ENCODE measurements at places on chromosomes 1 and 21.

- DNase-seq: no peak
Measured at GRCh38 chr1:164466429-164466828, 92.6 kb upstream of the PBX1 start.

DNA sequence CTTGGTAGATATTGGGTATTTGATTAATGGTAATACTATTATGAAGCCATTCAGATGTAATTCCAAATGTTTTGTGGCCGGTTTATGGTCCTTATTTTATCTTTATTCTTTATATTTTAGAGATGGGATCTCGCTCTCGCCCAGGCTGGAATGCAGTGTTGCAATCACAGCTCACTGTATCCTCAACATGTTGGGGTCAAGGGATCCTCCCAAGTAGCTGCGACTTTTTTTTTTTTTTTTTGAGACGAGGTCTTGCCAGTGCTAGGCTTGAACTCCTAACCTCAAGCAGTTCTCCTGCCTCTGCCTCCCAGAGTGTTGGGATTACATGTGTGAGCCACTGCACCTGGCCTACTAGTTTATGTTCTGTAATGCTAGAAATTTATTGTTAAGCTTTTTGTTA lies 4.7 kb downstream of the DDI2 start:
- DNase-seq: no peak

GRCh38 chr1:156487862-156488261 lies 12.7 kb downstream of the MEF2D start:
- DNase-seq: no peak

- no peak for DNase-seq
Measured at GRCh38 chr1:52158218-52158617, 16.3 kb downstream of the ZFYVE9 start.

GRCh38 chr1:164841702-164842465 lies 282.9 kb downstream of the PBX1 start:
- DNase-seq: no peak

DNA sequence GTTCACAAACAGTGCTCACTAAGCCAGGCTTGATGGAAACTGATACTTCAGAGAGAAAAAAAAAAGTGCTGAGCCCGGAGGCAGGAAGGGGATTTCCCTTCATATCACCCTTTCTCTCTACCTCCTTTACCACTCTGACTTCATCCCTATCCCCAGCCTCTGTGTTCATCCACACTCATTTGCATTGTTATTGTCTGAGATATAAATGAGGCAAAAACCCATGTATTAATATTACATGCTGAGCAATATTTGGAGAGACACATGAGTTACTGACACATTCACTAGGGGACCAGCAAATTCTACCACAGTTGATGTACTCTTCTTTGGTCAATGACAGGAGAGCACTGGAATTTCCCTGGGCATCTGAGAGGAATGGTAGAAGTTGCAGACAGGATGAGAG lies 175.8 kb downstream of the TNFSF18 start:
- no peak for DNase-seq

- DNase-seq: no peak
Measured at GRCh38 chr1:193283016-193283415, 96.6 kb upstream of the B3GALT2 start.

DNA sequence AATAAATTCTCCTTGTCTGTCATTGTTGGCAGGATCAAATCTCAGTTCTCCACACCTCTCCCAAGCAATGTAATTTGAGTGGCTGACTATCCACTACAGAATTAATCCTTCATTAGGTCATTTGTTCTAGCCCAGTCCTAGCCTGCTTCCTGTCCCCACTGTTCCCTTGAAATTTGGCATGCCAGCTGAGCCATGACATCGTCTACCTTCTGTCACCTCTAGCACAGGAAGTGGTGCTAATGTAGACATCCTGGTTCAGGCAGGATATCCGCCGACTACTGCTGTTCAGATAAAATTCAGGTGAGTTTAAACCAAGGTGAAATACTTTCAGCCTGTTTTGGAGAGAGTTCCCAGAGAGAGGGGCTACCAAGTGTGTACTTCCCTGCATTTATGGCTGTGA lies 5.9 kb downstream of the CHRM3 start:
- no peak for DNase-seq

- DNase-seq: no peak
Measured at GRCh38 chr1:45718289-45718688, 30.3 kb downstream of the TMEM69 start.

- DNase-seq: no peak
Measured at GRCh38 chr1:219733511-219734174, 120.7 kb upstream of the ZC3H11B start.

DNA sequence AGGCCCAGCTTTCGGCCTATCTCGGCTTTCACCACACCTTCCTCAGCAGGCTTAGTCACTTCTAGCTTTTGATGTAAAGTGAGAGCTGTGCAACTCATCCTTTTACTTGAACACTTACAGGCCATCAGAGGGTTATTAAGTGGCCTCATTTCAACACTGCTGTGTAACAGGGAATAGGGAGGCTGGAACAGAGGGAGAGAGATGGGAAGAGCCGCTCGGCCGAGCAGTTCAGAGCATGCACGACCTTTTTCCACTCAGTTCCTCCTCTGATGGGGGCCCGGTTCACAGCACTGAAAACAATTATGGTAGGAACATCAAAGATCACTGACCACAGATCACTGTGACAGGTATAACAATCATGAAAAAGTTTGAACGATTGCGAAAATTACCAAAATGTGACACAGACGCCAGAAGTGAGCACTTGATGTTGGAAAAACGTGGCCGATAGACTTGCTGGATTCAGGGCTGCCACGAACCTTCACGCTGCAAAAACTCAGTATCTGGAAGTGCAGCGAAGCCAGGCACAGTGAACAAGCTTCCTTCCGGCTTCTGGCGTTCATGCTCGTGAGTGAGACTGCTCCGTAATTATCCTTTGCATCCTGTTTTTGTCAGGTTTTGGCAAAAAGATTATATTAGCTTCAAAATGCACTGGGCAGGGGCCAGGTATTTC lies 28.6 kb downstream of the AGPAT3 start:
- no peak for DNase-seq

DNA sequence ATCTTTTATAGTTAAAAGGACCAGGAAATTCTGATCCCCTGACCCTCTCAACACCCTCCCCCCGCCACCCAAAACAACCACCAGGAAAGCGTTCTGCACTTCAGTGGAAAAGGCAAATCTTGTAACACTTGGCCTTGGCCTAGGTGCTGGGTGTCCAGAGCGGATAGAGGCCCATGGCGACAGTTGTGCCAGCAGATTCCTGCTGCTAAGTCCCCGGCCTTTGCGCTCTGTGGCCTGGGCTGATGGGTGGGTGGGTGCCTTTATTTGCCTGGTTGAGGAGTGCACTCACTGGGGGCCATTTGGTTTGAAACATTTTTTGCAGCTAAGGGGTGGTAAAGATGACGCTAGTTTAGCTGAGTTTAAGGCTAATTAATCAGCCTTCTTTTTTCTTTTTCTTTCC lies 127.9 kb upstream of the ERRFI1 start:
- DNase-seq: no peak

- no peak for DNase-seq
Measured at GRCh38 chr1:109664671-109665070, 3.2 kb upstream of the GSTM2 start.

DNA sequence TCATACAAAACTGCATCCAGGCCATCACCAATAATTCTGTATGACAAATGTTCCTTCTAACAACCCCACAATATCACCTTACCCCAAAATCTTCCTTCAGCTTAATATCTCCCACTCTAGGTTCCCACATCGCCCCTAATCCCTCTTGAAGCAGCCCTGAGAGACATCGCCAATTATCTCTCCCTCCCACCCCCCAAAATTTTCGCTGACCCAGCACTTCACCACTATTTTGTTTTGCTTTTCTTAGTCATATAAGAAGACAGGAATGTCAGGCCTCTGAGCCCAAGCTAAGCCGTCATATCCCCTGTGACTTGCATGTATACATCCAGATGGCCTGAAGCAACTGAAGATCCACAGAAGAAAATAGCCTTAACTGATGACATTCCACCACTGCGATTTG lies 126.3 kb downstream of the ADGRL4 start:
- no peak for DNase-seq

DNA sequence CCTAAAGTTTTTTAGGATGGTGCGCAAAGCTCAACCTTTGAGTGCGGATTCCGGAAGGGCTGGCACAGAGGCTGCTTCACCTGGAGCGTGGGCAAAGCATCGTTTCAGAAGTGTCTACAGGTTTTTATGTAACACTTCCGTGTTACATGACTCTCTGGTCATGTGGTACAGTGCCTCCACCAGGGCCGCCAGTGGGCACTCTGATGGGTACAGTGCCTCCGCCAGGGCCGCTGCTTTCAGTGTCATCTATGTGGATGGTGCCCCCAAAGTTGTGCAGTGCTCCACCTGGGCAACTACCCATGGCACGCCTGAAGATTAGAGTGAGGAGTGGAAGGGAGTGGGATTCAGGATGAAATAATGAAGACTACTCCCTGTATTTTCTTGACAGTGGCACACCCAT lies 101.4 kb upstream of the C1orf174 start:
- DNase-seq: no peak

DNA sequence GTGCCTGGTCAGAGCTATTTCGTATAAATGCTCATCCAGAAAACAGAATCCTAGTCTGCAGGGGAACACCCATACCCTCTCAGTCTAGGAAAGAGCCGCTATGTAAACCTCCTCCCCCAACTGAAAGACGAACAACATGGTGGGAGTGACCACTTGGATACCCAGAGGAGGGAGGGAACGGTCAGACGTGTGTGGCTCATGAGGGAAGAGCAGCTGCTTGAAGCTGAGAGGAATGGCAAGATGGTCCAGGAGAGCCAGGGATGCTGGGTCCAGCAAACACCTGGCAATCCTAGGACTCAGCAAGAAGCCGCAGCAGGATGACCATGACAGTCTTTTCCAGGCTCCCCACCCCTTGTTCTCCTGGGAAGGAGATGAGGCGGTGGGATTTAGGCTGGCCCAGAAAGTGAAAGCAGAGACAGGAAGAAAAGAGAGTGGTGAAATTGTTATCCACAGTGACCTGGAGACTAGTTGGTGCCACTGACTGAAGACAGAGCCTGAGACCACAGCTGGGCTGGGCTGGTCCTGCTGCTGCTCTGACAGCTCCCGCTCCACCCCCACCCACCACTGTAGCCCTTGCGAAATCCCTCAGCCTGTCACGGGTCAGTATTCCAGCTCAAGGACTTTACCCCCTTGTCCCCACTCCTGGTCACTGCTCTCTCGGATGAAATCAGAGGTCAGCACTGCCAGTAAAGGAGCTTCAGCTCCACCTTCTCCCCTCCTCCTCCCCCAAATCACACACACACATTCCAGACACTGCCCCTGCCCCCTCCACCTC lies 3.6 kb downstream of the CERS2 start:
- no peak for DNase-seq

DNA sequence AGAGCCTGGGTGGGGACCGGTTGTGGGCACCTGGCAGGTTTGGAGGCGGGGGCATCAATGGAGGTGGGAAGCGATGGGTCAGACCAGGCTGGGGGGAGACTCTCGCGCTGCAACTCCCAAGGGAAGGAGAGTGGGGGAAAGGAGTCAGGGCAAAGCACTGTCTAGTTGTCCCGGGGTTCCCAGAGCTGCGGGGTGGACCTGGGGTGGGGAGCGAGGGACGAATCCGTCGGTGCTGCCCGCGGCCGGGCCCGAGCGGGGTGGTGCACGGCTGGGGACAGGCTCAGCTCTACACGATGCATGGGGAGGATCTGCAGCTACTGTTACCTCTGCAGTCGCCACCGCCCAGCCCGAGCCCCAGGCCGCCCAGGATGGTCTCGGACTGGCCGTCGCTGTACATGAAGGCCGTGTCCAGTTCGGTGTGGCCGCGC lies 427 bp downstream of the AKR7A2 start:
- no peak for DNase-seq

DNA sequence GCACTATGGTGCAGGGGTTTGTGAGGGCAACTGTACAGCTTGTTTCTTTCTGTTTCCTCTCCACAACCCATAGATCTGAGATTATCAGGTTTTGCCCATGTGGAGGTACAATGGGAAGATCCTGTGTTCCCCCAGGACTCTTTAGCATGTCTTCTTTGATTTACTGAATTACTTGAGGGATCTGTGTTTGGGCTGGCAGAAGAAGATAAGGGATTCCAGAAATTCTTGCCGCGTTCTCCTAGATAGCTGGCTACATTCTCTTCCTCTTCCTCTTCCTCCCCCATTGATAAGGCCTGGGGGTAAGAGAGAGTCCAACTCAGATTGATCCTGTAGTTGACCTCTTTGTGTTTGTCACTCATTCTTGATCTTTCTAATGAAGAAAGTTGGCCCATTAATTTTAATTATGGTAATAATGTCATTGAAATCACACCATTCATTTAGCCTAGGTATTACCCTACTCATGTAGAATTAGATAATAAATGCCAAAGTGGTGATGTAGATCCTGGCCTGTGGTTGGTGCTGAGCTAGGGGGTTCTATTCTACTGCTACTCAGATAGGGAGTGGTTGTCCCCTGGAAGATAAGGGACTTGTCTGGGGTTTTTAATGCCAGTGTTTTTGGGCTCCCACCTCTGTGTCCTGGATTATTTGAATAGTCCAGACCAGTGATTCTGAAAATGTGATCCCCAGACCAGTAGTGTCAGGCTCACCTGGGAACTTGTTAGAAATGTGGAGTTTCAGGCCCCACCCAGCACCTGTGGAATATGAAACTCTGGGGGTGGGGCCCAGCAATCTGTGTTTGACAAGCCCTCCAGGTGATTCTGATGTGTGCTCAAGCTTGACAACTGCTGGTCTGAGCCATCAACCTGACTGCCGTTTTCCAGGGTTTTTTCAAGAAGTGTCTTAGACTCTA lies 122.2 kb downstream of the NOS1AP start:
- DNase-seq: no peak

DNA sequence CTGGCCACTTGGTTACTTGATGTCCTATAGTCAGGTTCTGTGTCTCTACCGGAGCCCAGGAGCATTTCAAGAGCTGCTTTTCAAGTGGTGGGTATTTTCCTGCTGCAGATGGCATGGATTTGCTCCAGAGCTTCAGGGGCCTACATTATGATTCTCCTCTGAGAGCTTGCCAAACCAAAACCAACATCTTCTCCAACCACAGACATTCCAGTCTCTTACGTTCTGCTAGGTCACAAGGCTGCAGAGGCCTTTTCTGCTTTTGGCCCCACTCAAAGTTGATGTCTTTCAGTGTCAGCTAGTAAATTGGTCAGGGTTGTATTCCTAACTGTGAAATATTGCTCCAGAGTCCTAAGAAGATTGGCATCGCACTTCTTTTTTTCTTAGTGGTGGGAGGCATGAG lies 14.7 kb upstream of the AQP10 start:
- no peak for DNase-seq

GRCh38 chr1:152141971-152142584 lies 16.9 kb downstream of the RPTN start:
- DNase-seq: no peak

Measured in stimulated activated CD4-positive, alpha-beta T cell treated with anti-CD3 and anti-CD28 coated beads, Interleukin-15, amount 100 ng/mL, for 48 hours (primary cell).